Renal cortical epithelial cell (primary cell): ENCODE measurements at places on chromosomes 4 and X. TPM values are rescaled to one million over a fixed set of nuclear protein-coding genes. Genes with fewer than 3 reads are reported as not detected.
A peak's percentile ranks its signal among the peaks of the same experiment; 100 is the strongest.

DNA sequence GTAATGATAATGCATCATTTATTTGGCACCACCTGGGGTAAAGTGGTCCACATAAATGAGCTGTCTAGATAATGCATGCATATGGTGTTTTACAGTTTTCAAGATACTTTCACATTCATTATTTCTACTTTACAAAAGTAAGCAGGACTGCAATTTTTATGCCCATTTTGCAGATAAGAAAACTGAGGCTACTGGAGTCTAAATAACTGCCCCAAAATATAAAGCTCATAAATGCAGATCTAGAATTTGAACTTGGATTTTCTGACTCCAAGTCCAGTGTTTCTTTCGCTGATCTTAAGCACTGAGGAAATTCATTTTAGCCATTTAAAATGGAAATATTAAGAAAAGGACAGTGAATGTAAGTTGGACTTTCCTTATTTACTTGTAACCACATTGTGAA, 36.5 kb downstream of the GPC3 start:
- DNase-seq: no peak

- no peak for DNase-seq
Measured at GRCh38 chr4:6408263-6408662, 64.2 kb downstream of the PPP2R2C start.

Gene PPEF2
- total RNA-seq: not detected in 2 replicates

DNA sequence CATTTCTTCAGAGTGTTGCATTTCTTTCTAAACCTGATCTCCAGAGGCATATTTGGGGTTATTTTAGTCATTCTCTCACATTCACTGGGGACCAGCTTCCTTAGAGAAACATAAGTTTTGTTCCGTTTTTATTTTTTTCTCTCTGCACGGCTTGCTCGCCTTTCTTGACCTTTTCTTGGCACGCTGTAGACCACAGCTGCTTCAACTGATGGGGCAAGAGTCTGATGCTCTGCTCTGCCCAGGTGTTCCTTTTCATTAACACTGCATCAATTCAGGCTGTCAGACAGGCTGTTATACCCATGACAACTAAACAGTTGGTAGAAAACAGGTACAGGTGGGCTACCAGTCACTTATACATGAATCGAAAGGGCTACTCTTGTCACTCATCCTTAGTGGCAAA, 682.2 kb upstream of the DIAPH2 start:
- DNase-seq: no peak

GRCh38 chr4:165462009-165462408, 83.2 kb downstream of the CPE start:
- DNase-seq: no peak

Gene SERPINA7
- not detected in 2 replicates for total RNA-seq

Gene RTL5
- total RNA-seq: 0.17 and 3.9 TPM in 2 replicates

Gene FRG2
- not detected in 2 replicates for total RNA-seq

Gene CITED1
- not detected in 2 replicates for total RNA-seq

GRCh38 chr4:184007891-184008290, 102.8 kb downstream of the STOX2 start:
- peak; percentile 54 for DNase-seq

Gene CHRDL1
- 36.6 and 39.8 TPM in 2 replicates for total RNA-seq

- no peak for DNase-seq
Measured at GRCh38 chr4:30776451-30776850, 56.3 kb downstream of the PCDH7 start.

DNA sequence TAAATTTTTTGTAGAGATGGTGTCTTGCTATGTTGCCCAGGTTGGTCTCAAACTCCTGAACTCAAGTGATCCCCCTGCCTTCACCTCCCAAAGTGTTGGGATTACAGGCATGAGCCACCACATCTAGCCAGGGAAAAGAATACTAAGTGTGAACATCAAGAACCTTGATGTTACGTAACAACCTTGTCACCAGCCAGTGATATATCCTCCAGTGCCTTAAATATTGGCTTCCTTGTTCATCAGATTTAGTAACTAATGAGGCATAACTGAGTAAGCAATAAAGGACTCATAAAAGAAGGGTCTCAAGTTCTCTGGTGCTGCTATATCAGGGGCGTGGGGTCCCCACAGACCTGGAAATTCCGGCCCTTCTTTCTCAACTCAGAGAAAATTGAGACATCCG, 60.5 kb upstream of the ENPEP start:
- DNase-seq: no peak

Gene NPY2R
- total RNA-seq: not detected in 2 replicates

DNA sequence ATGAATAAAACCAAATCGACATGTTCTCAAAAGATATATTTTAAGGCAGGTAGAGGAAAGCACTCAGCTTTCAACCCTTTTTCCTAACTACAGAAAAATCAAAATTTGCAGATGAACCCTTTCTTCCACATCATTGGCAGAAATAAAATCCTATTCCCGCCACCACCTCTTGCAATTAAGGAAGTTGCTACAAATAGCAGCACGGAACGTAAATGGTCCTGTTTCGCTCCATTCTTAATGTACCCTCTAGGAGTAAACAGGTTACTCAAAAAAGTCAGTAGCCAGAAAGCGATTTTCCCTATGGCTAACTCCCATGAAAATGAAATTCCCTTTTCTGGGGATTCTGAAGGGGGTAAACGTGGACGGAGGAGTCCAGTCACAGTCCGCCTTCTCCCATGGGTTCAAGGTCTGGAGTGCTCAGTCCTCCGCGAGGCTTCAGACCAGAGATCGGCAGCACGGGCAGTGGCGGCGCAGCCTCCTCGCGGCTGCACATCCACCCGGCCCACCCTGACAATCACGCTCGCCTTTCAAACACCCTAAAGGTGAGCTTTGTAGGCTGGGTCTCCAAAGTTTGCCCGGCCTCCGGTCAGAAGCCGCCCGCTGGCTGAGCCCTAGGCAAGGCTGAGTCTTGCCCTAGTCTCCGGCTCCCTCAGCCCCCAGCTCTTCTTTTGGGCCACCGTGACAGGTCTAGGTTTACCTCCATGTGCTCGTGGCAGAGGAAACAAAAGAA, 1.8 kb downstream of the ATP11C start:
- no peak for DNase-seq

DNA sequence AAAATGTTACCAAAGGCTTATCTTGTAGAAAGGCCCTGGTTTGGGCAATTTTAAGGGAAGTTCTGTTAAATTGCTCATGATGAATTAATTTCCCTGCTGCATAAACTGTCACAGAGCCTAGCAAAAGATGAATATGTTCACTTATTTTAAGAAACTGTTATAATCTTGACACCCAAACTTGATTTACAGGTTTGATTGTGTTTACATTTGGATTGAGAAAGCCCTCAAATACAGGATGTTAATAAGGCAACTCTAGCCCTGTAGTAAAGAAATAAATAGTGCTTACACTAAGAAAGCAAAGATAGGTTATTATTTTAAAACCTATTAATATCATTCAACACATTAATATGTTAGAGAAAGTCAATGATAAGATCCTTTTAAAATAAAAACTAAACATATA, 18.3 kb downstream of the GYG2 start:
- DNase-seq: no peak

- no peak for DNase-seq
Measured at GRCh38 chr4:77852892-77853495, 9.6 kb upstream of the MRPL1 start.

DNA sequence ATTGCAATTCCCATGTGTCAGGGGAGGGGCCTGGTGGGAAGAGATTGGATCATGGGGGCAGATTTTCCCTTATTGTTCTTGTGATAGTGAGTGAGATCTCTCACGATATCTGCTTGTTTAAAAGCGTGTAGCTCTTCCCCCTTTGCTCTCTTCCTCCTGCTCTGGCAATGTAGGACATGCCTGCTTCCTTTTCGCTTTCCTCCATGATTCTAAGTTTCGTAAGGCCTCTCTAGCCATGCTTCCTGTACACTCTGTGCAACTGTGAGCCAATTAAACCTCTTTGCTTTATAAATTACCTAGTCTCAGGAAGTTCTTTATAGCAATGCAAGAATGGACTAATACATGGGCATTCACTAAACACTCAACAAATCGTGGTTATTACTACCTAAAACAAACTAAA, 37.2 kb upstream of the PAPSS1 start:
- DNase-seq: no peak

Gene MID1
- total RNA-seq: 10.2 and 26.6 TPM in 2 replicates

GRCh38 chr4:145755802-145756201, 75.9 kb downstream of the C4orf51 start:
- DNase-seq: no peak

Gene NALF2
- 0.69 and 0.89 TPM in 2 replicates for total RNA-seq
